Non-pigmented ciliary epithelial cell (primary cell): ENCODE measurements at places on chromosomes 3 and 15.

- DNase-seq: no peak
Observed at GRCh38 chr3:158260392-158260791, 150.5 kb downstream of the RSRC1 start.

DNA sequence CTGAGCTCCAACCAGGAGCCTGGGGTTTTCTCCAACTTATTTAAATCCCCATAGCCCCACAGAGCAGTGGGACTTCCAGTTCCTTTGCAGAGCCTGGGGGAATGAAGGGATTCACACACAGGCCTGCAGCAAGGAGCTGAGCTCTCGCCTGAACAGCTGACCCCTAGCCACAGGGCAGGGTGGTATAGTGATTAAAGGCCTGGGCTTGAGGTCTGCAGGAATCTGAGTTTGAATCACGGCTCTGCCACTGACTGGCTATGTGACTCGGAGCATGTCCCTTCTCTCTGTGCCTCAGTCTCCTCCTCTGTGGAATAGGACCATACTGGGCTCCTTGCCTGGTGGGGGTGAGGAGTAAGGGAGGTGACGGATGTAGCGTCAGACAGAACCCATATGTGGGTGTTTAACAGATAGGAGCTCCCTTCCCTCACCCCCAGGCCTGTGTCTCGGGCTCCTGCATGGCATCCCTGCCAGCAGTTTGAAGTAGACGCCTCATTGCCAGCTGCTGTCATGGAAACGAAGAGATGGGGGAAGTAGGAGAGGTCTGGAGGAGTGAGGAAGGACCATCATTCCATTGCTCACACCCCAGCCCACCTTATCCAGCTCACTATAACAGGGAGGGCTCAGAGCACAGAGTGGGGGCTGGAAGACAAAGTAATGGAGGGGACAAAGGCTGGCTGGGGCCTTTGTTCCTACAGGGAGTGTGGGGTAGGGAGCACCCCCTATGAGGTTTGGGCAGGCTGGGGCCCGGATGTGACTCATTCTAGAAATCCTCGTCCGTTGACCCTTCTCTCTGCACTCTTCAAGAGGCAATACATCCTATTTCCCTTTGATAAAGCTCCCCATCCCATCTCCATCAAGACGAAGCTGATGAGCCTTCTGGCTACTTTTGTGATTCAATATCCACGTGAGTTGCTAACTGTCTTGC is 14.8 kb downstream of the HRH1 start:
- DNase-seq: no peak

DNA sequence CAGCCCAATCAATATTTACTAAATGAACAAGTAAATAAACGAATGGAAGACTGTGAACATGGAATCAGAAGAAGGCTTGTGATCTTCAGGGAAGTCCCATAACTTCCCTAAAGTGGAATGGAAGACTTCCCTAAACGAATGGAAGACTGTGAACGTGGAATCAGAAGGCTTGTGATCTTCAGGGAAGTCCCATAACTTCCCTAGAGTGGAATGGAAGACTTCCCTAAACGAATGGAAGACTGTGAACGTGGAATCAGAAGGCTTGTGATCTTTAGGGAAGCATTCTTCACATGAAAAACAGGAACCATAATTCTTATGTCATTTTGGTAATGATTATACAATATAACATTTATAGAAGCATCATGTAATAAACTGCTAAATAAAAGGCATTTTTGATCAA is 38.8 kb downstream of the EOGT start:
- DNase-seq: no peak

DNA sequence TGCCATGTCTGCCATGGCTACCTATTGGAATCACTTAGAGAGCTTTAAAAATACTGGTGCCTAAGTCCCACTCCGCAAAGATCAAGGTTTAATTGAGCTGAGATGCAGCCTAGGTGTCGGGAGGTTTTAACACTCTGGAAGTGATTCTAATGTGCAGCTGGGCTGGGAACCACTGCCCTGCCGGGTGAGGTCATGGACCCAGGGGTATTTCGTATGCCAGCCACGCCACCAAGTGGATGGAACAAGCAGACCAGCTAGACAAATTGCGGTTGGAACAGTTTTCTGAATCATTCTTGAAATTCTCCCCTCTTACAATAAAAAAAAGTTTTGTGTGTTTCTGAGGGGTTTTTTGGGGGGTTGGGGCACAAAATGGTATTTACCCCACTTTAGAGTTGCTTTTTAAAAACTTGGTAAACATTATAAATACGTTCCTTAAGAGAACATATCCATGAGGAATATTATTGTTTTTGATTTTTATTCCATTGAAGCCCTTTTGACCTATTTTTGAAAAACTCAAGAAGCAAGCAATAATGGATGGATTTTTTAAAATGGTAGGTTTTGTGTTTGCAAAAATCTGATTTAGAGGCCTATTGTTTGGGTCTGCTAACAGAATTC is 66.2 kb upstream of the CSTA start:
- DNase-seq: no peak

DNA sequence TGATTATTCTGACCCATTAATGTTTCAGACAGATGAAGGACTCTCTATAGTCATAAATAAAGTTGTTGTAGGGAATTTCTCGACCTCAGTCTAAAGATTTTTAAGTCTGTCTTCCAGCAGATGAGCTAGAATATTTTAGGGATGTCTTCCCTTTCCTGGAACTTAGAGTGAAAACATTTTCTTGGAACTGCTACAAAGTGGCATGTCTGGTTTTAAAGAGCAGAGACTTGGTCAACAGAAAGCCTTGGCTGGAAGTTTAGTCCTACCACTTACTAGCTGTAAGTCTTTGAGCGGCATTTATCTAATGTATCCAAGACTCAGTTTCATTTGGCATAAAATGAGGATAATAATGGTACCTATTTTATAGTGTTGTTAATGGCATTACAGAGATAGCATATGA is 120.0 kb upstream of the TGFBR2 start:
- no peak for DNase-seq

- peak; percentile 18 for DNase-seq
Observed at GRCh38 chr3:183123891-183124290, 24.6 kb upstream of the MCCC1 start.
